ENCODE measurements at places on chromosomes 1 and 21.

DNA sequence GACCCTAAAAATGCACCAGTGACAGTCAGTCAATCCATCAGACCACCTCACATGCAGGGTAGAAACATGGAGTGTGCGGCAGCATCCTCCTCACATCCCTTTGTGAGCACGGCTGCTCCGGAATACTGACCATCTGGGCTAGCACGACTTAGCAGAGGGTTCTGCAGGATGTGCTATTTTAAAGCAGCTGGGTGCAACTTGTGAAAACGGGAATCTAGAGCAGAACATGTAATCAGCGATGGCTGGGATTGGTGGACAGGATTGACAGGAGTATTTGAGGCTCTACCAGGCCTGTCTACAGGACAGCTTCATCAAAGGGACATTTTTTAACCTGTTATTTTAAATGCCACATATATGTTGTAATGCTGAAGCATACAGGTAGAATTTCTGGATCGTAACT is 16.8 kb upstream of the PLEKHM2 start:
- no peak for DNase-seq

DNA sequence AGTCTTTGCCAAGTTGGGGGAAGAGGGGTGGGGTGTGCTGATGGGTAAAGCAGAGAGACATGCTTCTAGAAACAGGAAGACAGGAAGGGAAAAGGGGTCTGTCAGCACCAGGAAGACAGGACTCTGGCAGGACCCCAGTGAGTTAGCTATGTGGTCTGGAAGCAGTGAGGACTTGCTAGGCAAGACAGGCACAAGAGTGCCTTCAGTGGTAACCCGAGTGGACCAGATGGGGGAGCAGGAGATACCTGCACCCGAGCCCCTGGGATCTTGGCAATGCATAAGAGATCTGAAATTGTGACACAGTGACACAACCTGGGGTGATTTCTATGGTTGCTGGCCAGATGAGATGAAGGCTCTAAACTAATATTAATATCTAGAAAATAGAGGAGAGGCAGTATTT is 7.0 kb downstream of the TLR5 start:
- no peak for DNase-seq

GRCh38 chr21:36162631-36163030 is 6.0 kb downstream of the DOP1B start:
- no peak for DNase-seq

DNA sequence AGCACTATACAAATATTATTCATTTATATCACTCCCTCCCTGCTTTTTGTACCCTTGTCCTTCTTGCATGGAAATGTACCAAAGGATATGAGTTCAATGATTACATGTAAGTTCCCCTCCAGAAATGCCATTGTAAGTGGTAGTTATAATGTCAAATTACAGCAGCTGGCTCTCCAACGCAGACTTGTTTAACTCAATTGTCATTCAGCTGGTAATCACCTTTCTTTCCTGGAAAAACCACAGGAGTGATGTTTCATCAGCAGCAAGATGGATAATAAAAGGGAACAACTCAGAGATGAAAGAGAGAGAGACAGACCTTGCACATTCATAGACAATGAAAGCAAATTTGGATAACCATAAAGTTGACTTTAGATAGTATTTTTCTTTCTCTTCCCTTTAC is 578.6 kb upstream of the PBX1 start:
- DNase-seq: no peak

DNA sequence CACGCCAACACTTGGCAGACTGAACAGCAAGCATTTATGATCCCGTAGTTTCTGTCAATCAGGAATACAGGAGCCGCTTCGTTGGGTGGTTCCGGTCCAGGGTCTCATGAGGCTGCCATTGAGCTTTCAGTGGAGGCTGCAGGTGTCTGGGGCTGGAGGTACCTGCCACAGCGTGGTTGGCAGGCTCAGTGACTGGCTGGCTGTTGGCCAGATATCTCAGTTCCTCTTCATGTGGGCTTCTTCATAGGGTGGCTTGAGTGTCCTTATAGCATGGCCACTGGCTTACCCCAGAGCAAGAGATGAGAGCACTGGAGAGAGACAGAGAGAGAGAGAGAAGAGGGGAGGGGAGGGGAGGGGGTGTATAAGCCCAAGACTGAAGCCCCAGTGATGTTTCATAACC is 29.3 kb downstream of the PIK3CD start:
- DNase-seq: no peak

DNA sequence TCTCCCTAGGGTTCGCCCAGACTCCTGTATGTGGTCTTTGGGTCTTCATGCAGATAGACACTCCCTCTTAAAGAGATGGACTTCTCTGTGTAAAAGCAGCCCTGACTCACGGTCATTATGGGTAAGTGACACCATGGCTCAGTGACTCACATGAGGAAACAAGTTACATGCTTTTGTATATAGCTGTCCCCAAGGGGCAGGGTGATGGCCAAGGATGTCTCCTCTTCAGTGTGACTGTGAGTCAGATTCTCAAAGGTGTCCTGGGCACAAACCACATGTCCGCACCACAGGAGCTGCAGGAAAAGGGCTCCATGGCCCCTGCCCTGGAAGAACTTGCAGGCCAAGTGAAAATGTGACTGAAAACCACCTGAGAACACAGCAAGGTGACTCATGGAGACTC is 380.4 kb downstream of the NPHP4 start:
- DNase-seq: no peak

- DNase-seq: no peak
Observed at GRCh38 chr1:210754878-210755665, 378.9 kb downstream of the KCNH1 start.

- DNase-seq: no peak
Observed at GRCh38 chr1:223417444-223417843, 24.2 kb downstream of the CCDC185 start.

- no peak for DNase-seq
Observed at GRCh38 chr1:179709841-179710329, 33.2 kb upstream of the FAM163A start.

DNA sequence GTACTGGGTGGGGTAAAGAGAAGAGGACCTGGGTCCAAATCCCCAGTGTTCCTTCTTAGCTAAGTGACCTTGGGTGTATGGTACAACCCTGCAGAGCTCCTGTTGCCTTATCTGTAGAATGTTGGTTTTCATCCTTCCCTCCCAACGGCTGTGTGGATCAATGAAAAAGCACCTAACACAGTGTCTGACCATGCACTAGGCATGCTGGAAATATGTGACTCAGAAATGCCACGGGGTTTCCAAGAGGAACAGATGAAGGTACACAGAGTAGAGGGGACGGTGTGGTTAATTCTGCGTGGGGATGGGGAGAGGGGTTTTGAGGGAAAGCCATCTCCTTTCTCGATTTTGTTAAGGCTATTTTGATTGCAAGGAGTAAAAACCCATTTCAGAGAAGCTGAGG is 8.6 kb downstream of the NIPAL3 start:
- no peak for DNase-seq

DNA sequence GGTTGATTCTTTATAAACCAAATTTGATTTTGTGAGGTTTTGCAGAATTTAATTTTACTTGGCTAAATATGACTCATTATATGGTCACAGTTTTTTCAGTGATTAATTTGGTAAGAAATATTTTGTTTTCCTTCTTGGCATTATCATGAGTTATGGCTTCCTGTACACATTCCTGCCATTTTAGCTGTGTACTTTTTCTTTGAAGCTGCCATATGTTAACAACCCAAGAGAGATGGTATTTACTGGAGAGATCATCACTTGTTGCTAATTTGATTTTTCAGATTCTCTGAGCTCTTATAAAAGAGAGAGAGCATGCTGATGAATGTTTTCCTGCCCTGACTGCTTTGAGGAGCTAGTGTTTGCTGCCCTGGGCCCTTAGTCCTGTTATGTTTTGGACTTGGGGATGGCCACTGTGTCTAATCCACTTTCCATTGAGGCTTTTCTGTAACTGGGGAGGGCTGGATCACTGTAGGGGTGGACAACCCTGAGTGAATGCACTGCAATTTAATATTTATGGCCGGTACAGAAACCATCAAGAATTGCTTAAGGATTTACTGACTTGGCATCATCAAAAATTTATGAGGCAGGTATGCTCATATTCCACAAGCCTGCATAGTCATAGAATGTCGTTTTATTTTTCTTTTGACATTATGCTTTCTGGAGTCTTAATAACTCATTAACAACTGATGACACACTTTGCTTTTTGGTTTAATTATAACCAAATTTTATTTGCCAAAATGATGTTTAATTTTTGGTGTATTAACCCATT is 200.9 kb downstream of the DISC1 start:
- DNase-seq: no peak

DNA sequence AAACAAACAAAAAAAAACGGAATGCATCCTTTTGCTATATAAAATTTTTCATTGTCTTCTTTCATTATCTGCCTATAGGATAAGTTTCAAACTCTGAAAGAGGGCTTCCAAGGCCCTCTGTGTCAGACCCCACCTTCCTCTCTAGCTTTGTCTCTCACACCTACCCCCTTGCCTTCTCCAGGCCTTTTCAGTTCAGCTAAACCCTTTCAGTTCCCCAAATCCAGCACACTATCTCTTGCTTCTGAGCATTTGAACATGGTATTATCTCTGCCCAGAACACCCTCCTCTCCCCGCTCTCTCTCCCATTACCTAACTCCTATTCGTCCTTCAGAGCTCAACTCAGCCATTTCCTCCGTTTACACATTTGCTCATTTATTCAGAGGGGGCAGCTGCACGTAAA is 35.7 kb downstream of the C1orf216 start:
- no peak for DNase-seq

DNA sequence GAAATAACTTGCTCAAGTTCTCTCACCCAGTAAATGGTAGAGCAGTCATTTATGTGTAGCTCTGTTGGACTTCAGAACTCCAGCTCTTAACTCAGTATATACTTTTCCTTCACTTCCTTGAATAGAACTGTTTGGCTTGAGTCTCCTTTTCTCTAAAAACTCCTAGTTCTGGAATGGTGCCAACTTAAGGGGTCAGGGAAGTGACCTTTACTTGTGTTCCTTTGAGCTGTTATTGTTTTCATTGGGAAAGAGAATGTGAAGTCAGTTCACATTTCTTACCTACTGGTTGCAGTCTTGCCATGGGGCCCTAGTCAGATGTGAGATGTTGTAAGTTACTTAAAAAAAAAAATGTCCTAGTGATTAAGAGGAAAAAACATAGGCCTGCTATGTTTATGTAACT is 77.0 kb upstream of the MACF1 start:
- no peak for DNase-seq

GRCh38 chr1:93765099-93765498 is 83.5 kb upstream of the BCAR3 start:
- no peak for DNase-seq

- DNase-seq: no peak
Observed at GRCh38 chr1:170864238-170864637, 71.1 kb upstream of the MROH9 start.

GRCh38 chr1:17563494-17564281 is 24.2 kb downstream of the ARHGEF10L start:
- DNase-seq: no peak

DNA sequence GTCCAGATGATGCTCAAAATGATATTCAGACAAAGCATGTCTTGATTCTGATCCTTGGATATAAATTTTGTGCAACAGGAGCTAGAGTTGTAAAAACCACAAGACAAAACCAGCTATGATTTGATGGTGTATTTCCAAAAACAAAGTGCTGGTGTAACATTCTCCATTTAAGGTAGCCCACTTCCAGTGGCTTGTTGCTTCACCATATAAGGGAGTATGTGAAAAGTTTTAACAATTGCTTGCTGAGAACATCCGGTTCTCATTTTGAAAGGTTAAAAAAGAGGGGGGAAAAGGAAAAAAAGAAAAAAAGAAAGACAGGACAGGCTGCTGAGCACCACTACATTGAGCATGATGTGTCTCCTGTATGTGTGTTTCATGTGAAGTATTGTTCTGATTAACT is 123.6 kb downstream of the MACF1 start:
- no peak for DNase-seq

GRCh38 chr1:232624546-232625281 is 5.2 kb downstream of the SIPA1L2 start:
- no peak for DNase-seq

DNA sequence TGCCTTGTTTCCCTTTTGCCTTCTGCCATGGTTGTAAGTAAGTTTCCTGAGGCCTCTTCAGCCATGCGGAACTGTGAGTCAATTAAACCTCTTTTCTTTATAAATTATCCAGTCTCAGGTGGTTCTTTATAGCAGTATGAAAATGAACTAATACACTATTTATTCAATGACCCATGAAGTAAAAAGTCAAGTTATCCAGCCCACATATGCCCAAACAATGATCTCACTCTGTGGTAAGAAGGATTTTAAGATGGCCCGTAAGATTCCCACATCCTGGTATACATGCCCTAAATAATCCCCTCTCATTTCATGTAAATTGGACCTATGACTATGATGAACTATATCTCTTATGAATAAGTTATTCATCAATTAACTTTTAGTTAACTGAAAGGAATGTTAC is 1008.3 kb upstream of the B3GALT2 start:
- no peak for DNase-seq

GRCh38 chr21:46183910-46184624 is at the start of gene SPATC1L:
SPATC1L (minus strand) TSS chr21:46184459; CDS start chr21:46182816, 1,643 bp downstream.
- DNase-seq: no peak

- DNase-seq: no peak
Observed at GRCh38 chr1:9699361-9699760, 47.8 kb downstream of the PIK3CD start.

GRCh38 chr1:204566583-204566955 is 50.4 kb downstream of the MDM4 start:
- DNase-seq: no peak

GRCh38 chr1:38050397-38051078 is 3.9 kb upstream of the POU3F1 start:
- DNase-seq: no peak

GRCh38 chr1:231806623-231807495 is 180.3 kb downstream of the DISC1 start:
- DNase-seq: no peak

- no peak for DNase-seq
Observed at GRCh38 chr1:63628607-63629006, 35.4 kb downstream of the PGM1 start.

DNA sequence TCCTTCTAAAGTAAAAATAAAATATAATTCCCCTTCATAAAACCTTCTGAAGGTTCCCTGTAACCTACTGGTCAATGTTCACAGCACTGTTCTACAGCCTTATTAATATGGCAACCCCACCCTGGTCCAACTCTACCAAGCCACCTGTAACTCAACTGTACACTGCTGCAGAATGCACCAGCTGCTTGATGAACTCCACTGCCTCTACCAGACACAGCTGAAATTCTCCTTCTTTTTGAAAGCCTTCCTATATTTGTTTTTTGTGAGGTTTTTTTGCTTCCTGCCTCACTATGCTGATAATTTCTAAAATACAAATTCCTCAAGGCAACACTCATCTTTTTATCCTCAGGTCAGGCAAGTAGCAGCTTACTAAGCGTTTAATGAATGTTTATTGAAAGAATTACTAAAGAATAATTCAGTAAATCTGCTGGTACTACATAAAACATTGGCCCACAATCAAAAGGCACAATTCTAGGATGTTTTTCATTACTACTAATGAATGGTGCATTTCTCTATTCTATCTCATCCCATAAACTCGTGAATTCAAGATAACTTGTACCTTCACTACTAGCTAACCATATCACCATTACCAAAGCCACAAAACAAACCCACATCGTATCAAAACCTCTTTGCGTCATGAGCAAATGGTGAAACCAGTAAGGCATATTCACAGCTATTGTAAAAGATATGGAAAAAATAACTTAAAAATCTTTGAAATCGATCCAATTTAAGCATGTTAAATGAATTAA is 2.4 kb downstream of the SSX2IP start:
- DNase-seq: no peak
